ENCODE measurements at places on chromosomes 7 and 10.

- no peak for DNase-seq
Measured at GRCh38 chr10:43354330-43354635, 17.2 kb upstream of the FXYD4 start.

- DNase-seq, result no peak
Measured at GRCh38 chr7:157561816-157562410, 225.1 kb downstream of the DNAJB6 start.

GRCh38 chr10:77237120-77237519, 400.5 kb downstream of the KCNMA1 start:
- DNase-seq, result no peak

DNA sequence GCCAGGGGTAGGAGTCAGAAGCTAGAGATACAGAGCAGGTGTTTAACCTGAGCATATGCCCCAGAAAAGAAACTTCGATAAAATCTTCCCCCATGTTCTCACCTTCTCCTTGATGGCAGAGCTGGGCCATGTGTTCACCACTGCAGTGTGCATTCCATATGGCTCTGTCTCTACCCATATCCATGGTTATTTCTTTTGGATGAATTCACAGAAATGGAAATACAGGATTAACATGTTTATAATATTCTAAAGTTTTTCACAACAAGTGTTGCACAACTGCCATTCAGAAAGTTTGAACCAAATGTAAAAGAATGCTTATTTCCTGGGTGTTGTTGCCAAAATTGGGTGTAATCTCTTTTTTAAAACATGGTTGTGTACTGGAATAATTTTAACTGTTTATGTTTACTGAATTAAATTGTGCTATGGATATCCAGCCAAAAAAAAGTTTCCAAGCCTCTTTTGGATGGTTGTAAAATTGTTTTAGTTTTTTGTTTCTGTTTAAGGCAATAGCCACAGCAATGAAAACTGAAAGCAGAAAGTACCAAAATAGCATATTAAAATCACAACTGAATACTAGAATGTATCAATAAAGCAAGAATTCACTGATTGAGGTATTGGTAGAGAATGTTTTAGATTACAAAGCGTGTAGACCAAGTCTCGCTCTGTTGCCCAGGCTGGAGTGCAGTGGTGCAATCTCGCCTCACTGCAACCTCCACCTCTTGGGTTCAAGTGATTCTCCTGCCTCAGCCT, 19.9 kb upstream of the CCNY start:
- no peak for DNase-seq

DNA sequence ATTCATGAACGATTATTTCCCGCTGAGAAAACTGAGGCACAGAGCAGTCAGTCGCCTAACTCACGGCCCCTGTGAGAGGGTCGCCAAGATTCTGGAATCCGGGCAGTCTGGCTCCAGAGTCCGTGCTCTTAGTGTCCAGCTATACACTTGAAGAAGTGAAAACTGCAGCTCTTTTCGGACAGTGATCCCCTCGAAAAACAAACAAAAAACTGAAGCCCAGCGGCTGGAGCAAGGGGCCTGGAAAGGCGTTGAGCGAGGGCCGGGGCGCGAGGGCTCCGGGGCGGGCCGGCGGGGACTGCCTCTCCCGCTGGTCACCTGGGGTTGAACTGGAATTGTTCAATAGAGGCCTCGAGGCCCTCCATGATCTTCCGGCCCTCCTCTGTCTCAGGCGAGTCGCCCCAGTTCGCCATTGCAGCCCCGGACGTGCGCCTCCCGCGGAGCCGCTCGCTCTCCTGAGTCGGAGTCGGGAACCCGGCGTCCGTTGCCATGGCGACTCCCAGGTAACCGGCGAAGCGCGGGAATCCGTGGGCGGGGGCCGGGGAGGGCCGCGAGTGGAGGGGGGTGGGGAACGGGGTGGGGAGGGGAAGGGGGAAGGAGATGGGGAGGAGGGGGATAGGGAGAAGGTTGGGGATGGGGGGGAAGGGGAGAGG, 881 bp downstream of the C10orf67 start:
- peak; percentile 71 for DNase-seq

DNA sequence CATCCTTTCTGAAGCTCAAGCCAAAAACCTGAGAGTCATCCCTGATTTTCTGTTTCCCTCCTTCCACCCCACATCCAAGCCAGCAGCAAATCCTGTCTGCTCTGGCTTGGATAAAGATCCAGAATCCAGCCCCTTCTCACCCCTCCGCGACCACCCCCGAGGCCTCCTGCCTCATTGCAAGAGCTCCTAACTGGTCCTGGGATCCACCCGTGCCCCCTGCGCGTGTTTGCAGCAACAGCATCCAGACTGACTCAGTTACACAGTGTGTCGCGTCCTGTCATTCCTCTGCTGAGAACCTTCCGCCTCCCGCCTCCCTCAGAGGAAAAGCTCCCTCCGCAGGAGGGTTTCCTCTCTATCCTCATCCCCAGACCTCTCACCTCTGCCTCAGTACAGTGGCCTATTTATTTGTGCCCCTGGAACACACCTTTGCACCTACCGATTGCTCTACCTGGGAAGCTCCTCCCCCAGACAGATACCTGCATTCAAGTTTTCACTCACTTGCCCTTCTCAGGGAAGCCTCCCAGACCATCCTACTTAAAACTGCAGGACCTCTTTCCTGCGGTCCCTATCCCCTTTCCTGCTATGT, 21.6 kb upstream of the GRID1 start:
- DNase-seq, result no peak

DNA sequence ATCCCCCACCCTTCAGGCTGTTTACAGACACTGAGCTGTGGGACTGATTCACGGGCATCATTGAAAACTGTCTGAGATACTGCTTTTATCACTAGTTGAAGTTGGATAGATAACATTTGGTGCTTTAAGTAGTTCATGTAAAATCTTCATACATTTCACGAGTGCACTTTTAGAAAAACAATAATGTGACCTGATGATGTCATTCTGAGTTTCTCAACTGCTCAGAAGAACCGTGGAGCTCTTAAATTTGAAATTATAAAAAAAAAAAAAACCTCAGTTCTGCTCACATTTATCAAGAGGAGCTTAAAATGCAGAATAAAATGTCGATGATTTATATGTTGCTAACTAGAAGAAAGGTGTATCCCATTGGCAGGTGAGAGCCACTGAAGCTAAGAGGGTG, 81.5 kb downstream of the GALNT11 start:
- no peak for DNase-seq

DNA sequence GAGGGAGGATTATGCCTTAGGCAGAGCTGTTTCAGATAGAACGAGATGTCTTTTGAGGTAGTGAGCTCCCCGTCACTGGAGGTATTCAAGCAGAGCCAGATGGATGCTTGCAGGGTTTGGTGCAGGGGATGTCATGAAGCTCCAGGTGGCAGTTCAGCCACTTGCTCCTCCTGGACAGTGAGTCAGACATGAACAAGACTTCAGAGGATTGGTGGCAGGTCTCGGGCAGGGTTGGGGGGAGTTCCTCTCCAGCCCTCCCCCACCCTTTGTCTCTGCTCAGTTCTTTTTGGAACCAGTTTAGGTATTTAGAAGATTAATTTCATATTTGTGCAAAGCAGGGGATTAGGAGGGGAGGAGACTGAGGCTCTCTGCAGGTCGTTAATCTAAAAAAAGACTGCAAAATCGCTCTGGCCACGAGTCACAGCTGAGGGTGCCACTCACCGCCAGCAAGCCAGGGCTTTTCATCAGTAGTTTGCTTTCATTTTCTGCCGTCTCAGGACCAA, 21.5 kb upstream of the MYL10 start:
- DNase-seq, result no peak

DNA sequence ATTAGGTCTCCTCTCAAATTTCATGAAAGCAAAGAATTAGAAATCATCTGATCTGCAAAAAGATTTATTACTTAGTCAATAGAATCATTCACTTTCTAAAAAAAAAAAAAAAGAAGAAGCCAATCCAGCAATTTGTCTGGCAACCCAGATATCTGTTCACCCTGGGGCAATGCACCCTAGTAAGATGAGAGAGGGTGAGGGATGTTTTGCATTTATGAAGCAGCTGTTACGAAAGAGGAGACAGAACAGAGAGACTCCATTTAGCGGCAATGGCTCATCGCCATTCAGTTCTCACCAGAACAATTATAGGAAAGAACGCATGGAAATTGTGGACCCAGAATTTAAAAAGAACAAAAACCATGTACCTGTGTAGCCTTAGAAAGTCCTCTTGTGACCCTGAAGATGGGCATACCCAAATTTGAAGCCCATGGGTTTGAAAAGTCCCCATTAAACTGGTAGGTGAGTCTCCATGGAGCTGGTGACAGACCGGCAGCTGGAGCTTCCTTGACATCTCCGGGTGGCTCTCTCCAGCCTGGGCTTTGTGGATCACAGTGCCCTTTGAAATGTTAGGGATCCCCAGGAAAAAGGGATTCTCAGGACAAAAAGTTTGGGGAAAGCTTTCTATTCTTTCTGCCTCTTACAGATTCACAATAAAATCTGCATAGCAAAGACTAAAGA, 45.5 kb upstream of the CCDC3 start:
- DNase-seq, result no peak

GRCh38 chr10:24287559-24288195, 78.7 kb downstream of the KIAA1217 start:
- no peak for DNase-seq
